ENCODE measurements at places on chromosomes 3 and 15.

DNA sequence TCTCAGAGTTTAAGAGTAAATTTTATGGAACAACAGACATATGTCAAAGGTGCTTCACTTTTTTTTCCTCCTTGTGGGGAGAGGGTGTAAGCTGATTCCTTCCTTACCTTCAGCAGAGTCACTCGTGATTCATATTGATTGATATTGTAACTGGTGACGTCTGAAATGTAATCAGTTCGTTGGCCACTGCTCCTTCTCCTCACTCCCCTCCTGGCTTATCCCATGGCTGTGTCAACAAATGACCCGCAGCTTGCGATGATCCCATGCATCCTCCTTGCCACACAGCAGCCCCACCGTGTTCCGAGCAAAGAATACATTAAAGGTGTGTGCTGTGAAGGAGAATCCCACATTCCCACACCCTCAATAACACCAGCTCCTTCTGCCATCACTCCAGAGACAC, 7.3 kb downstream of the MGLL start:
- DNase-seq, result no peak

DNA sequence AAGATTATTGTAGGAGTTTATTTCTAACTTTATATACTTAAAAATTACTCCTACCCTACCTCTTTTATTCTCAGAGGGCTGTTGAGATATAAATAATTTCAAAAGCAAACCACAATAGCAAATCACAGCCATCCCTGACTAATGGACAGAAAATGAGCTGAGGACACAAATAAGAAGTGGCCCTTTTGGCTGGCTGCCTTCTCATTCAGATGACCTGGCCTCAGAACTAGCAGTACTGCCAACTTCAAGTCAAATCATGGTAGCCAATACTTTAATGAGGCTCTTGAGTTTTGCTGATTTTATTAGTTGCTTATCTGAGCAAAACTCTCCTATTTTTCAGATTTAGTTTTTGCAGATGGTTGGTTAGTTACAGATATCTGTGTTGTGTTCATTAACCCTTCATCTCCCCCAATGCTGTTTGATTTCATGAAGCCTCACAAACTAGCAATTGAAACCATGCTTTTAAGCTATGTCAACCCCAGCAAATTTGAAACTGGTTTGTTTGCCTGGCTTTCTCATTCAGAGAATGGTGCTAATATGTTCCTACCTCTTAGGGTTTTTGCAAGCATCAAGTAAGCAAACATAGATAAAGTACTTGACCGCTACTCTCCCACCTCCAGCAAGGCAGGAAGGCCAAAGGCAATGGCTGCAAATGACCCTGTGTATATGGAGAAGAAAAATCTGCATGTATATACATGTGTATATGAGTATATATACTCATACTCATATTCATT, 73.4 kb upstream of the HACD2 start:
- DNase-seq, result no peak

DNA sequence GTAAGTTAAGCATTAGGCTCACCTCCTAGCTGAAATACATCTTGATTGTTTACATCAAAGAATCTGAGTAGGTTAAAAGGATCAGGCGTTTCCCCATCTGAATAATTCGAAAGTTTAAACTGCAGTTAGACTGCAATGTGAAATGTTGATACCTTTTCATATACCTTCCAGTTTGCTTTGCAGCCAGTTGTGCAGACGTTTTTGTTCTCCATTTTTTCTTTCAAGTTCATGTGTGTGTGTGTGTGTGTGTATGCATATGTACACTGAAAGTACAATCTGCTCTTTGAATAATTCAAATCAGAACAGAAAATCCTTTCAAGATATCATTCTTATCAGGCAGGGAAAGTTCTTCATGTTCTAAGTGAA, 2.9 kb downstream of the ITPR1 start:
- no peak for DNase-seq

- no peak for DNase-seq
Measured at GRCh38 chr15:63928185-63928842, 94.6 kb upstream of the HERC1 start.

DNA sequence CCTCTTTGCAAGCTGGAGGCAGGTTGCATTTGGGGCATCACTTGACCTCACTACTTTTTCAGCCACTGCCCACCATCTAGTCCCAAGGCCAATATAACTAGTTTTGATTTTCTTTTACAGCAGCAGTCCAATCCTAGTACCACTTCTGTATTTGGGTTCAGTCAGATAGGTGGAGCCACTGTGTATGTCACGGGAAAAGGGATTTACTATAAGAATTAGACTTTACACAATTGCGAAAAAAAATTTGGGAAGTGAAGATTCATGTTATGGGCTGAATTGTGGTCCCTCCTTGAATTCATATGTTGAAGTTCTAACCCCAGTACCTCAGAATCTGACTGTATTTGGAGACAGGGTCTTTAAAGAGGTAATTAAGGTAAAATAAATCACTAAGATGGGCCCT, 37.4 kb upstream of the NMNAT3 start:
- DNase-seq, result no peak

- no peak for DNase-seq
Measured at GRCh38 chr3:23779841-23780240, 25.9 kb upstream of the UBE2E1 start.

- DNase-seq, result no peak
Measured at GRCh38 chr3:12356175-12356574, 67.3 kb downstream of the PPARG start.

Data from GM13977 (cell line).